Stimulated activated CD8-positive, alpha-beta memory T cell treated with anti-CD3 and anti-CD28 coated beads, Interleukin-2, amount 100 ng/mL, for 48 hours (primary cell): ENCODE measurements at places on chromosomes 2 and 18.

- DNase-seq, result no peak
Observed at GRCh38 chr2:125169764-125170146, 1144.7 kb downstream of the CNTNAP5 start.

GRCh38 chr18:72530622-72531021 lies 13.5 kb downstream of the CBLN2 start:
- DNase-seq, result no peak

DNA sequence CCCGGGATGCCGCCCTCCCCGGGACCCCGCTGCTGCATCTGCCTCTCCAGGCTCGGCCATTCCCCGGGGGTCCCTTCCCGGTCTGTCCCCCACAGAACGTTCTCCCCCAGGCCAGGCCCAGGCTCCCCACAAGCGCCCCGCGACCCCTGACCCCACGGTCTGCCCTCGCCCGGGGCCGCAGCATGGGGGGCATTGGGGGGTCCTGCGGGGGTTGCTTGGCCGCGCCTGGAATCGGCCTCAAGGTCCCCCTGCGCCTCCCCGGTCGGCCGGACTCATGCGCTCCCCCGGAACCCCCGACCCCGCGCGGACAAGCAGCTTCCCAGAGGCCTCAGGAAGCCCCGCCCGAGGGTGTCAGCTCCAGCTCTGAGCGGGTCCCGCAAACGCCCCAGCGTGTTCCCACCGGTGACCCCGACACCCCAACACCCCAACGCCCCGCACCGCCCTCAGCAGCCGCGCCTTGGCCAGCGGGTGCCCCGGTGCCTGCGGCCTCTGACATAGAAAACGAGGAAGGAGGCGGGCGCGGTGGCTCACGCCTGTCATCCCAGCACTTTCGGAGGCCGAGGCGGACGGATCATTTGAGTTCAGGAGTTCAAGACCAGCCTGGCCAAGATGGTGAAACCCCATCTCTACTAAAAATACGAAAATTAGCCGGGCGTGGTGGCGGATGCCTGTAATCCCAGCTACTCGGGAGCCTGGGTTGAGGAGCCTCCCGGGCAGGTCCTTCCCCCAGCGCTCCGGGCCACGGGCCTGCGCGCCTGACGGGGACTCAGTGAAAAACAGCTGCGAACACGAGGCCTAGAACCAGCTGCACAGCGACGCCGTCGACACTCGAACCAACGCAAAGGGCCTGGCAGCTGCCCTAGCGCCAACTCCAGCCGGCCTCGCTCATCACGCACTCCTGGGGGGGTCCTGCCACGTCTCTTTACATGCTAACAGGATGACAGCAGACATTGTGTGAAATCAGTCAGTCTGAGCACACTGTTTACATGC lies 61.8 kb upstream of the CTDP1 start:
- DNase-seq, result no peak

DNA sequence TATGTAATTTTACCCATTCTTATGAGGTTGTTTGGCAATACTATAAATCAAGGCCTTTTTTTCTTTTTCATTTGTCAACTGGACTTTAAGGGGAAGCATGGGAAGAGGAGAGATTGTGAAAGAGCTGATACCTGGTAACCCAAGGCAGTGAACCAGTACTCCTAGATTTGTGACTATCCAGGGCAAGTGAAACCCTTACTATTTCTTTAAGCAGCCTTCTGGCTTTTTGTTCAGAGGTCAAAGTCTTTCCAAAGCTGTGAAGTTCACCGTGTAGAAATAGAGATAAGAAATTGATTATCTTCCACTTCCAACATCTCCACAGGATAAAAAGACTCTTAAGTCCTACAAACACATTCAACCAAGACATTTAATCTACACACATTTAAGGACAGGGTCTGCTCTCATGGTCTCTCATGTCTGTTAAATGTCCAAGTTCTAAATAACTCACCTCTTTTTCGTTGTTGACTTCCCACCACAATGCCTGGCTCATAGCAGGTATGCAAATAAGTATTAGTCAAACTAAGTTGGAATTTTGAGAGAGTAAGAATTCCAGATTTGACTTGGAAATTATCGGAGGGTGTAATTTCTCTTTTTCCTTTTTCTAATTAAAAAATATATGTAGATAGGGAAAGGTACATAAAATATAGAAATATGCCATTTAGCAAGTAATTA lies 485.8 kb downstream of the STK39 start:
- DNase-seq, result no peak

DNA sequence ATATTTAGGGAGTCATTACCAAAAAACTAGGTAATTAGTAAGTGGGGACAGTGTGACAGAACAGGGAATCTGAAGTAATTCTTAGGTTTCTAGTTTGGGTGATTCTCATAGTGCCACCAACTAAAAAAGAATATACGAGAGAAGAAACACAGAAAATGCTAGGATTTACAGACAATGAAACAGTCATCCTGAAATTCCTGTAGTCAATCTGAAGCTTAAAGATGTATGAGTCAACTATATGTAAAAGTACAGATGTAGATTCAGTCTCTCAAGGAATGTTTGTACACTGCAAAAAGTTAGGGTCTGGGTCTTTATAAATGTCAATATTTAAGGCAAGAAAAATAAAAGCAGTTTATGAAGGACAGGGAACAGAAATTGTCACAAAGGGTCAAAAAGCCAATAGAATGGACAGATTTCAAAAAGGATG lies 107.0 kb downstream of the STRN start:
- no peak for DNase-seq

GRCh38 chr2:24816404-24816803 lies 23.2 kb downstream of the CENPO start:
- DNase-seq, result no peak

- DNase-seq, result no peak
Observed at GRCh38 chr2:190407246-190407661, 901 bp upstream of the MFSD6 start.

DNA sequence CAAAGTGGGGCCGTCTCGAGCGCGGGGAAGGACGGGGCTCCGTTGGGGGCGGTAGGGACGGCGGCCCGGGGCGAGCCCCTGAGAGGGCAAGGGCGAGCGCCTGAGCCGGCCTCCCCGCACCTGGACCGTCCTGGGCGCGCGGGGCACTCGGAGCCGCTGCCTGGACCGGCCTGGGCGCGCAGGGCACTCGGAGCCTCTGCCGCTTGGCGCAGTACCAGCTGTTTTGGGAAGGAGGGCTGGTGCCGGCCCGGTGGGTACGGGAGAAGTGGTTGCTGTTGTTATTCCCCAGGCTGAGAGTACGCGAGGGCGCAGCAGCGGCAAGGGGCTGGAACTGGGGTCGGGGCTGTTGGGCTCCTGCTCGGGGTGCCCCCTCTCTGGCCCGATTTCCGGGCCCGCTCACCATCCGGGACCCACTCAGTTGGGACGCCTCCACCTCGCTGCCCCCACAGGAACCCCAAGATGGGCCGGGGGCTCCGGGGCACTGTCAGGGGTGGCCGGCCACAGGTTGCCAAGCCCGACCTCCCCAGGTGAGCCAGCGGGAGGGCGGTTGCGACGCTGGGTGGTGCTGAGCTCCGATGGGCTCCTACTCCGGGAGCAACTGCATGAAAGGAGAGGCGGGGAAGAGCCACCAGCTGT lies 579 bp downstream of the ARHGEF4 start:
- DNase-seq, result no peak

GRCh38 chr2:171793691-171794678 lies 100.1 kb downstream of the SLC25A12 start:
- no peak for DNase-seq

DNA sequence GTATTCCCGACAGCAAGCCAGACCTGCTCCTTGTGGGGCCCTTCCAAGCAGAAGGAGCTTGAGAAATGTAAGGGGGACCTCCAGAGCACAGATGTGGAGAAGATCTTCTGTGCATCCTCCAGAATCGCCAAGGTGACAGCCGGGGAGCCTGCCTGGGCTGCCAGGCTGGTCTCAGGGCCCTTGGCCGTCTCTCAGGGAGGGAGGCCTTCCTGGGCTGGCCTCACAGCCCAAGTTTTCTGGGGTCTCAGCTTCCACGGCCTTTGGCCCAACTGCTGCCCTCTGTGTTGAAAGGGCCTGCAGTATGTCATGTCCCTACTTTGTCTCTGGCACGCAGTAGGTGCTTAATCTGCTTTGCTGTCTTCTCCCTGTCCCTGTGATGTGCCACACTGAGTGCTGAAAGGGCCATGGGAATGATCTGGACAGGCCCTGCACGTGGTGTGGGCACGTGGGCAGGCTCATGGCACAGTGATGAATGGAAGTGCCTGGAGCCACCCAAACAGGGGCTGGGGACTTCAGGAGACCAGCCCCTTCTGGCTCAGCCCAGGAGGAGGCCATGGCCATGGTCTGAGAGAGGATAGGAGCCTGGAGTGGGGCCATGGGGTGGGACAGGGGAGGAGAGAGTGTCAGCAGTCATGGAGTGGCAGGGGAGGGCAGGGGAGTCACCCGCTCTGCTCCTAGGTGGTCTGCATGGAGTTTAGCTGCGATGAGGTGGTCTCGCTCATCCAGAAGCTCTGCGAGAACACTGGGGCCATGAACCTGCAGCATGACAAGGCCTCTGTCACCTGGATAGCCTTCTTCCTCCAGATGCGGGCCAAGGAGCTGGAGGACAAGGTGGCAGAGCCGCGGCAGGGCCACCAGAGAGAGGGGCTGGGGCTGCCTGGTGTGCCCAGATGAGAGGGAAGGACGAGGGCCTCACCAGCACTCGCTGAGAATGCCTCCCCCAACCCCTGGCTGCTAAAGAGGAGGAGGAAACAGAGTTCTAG lies 35.4 kb downstream of the HJURP start:
- no peak for DNase-seq

GRCh38 chr2:9498210-9498609 lies 23.9 kb downstream of the IAH1 start:
- no peak for DNase-seq

- no peak for DNase-seq
Observed at GRCh38 chr2:221211653-221212052, 360.5 kb downstream of the EPHA4 start.

- DNase-seq, result no peak
Observed at GRCh38 chr2:64697297-64698176, 43.8 kb upstream of the SERTAD2 start.

- DNase-seq, result no peak
Observed at GRCh38 chr2:45567288-45567963, 43.6 kb downstream of the SRBD1 start.

DNA sequence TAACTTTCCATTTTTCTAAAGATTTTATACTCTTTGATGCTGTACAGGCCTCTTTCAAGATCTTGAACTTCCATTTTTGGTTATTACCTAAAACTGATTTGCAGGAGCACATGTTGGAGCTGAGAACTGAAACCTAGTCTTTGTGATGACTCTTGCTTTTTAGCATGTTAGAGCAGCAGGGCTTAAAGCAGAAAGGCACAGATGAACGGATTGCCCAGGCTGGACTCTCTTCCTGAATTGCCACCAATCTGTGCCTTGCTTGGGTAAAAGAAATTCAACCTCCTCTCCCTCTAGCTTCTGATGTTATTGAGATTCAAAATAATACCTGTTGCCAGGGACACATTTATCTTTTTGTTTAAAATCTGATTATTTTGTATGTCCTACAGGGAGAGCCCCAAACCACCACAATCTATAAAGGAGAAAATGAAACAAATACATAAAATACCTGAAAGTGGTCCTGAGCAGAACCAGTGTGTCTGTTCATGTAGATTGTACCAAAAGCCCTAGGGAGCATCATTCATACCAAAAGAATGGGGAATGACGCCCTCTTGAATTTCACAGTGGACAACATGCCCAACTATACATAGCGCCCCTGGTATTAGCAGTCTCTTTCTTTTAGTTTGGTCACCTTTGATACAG lies 277.0 kb upstream of the MAP2 start:
- no peak for DNase-seq

GRCh38 chr2:187485523-187485922 lies 37.5 kb upstream of the CALCRL start:
- DNase-seq, result no peak

DNA sequence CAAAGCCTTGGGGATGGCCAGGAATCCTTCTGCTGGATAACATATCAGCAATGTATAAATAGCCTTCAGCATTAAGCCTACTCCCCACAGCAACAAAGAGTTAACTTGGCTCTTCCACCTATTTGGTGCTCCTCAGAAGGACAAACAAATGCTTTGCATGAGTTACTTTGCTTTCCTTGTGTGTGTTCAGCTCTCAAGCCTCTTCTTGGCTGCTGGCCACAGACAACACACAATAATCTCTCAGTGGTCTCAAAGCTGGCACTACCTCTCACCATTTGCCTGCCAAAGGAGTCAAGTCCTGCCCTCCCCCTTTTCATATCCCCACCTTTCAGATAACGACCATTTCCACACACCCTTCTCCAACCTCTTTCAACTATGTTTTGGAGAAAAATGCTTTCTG lies 17.5 kb downstream of the FTCDNL1 start:
- DNase-seq, result no peak

GRCh38 chr2:62443886-62444285 lies 62.1 kb downstream of the TMEM17 start:
- no peak for DNase-seq

- DNase-seq, result no peak
Observed at GRCh38 chr2:226726546-226726945, 73.1 kb downstream of the IRS1 start.

DNA sequence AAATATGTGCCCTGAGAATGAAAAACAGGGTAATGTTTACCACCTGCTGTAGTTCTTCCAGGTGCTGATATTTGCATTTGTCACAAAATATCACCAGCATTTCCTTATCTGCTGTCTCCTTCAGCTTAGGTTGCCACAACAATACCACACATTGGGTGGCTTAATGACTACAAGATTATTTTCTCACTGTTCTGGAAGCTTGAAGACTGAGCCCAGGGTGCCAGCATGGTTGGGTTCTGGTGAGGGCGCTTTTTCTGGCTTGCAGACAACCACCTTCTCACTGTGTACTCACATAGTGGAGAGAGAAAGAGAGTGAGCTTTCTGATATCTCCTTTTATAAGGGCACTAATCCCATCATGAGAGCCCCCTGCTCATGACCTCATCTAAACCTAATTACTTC lies 407.5 kb upstream of the RGPD4 start:
- no peak for DNase-seq
